Fibroblast of lung (primary cell): ENCODE measurements at places on chromosomes 3 and 15. TPM values are rescaled to one million over a fixed set of nuclear protein-coding genes. Genes with fewer than 3 reads are reported as not detected.

DNA sequence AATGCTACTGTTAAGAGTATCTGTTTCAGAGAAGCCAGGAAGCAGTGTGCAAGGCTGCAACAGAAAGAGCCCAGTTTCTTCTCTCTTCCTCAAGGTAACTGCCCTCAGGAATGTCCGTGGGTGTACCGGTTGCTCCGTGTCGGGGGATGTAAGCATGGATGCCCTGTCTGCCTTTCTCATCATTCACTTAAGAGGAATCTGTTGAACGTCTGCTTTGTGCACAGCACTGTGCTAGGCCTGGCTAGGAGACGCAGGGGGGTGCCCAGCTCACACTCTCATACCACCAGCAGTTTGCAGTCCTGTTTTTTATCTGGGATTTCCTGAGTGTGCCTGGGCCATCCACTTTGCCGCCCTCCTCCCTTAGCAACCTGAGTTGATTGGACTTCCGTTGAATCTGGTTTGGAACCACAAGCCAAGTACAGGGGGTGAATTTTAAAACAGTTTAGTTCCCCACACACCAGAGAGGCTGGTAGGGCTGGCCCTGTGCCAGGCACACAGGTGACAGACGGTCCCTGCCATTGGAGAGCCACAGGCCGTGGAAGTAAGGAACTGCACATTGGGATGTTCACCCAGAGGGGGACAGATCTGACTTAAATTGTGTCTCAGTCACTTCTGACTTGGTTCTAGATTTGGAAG, 11.2 kb downstream of the BOC start:
- peaks cover 2% of the 10 kb centered on the region for H3K4me1 ChIP-seq
- no peak overlapping the region for H3K4me3 ChIP-seq
- no peak overlapping the region for H3K27ac ChIP-seq
- DNase-seq: peak; percentile 41
- H3K36me3 ChIP-seq: no peaks in the 10 kb centered on the region

GRCh38 chr3:193620650-193621049, 27.6 kb downstream of the OPA1 start:
- peaks cover 3% of the 10 kb centered on the region for H3K4me1 ChIP-seq
- no peak overlapping the region for H3K27ac ChIP-seq
- DNase-seq: peak; percentile 67
- no peak overlapping the region for H3K4me3 ChIP-seq
- no peaks in the 10 kb centered on the region for H3K27me3 ChIP-seq
- H3K36me3 ChIP-seq: peaks cover 3% of the 10 kb centered on the region

DNA sequence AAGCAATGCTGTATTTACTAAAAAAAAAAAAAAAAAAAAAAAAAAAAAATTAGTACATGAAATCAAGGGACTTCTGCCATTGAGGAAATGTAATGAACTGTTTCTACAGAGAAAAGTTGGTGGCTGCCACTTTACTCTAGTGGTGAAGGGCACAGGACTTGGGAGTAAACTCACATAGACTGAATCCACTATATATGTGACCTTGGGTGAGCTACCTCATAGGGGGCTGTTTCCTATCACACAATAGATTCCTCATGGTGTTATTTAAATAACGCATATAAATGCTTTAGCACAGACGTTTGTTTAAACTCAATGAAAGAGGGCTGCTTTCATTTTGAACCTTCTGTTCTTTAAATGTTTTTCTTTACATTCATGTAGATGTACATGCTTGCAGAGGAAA, 25.8 kb downstream of the TERC start:
- no peaks in the 10 kb centered on the region for H3K36me3 ChIP-seq
- no peak overlapping the region for H3K27ac ChIP-seq
- H3K4me1 ChIP-seq: no peaks in the 10 kb centered on the region
- H3K4me3 ChIP-seq: no peak overlapping the region
- no peak for DNase-seq
- no peaks in the 10 kb centered on the region for H3K27me3 ChIP-seq

DNA sequence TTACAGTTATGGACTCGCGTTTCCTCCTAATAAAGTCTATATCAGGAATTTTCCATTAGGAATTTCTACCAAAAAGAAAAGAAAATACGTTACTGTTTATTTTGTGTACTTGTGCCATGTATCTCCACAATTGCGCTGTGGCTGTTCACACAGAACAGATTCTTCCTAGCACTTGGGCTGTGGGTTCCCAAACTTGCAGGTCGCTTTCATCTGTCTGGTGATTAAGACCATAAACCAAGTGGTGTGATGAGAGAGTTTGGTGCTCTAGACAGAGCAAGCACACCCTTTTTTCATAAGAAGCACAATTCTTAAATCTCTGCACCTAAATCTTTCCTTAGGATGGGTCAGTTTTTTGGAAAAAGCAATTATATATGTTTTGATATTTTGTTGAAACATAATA, 203.3 kb downstream of the TP63 start:
- no peak for DNase-seq
- no peaks in the 10 kb centered on the region for H3K4me1 ChIP-seq
- no peak overlapping the region for H3K4me3 ChIP-seq
- no peak overlapping the region for H3K27ac ChIP-seq
- H3K36me3 ChIP-seq: no peaks in the 10 kb centered on the region

GRCh38 chr3:127208483-127209100, 15.7 kb downstream of the PRR23E start:
- no peaks in the 10 kb centered on the region for H3K27me3 ChIP-seq
- no peaks in the 10 kb centered on the region for H3K36me3 ChIP-seq
- H3K4me3 ChIP-seq: no peak overlapping the region
- H3K4me1 ChIP-seq: no peaks in the 10 kb centered on the region
- no peak overlapping the region for H3K27ac ChIP-seq

DNA sequence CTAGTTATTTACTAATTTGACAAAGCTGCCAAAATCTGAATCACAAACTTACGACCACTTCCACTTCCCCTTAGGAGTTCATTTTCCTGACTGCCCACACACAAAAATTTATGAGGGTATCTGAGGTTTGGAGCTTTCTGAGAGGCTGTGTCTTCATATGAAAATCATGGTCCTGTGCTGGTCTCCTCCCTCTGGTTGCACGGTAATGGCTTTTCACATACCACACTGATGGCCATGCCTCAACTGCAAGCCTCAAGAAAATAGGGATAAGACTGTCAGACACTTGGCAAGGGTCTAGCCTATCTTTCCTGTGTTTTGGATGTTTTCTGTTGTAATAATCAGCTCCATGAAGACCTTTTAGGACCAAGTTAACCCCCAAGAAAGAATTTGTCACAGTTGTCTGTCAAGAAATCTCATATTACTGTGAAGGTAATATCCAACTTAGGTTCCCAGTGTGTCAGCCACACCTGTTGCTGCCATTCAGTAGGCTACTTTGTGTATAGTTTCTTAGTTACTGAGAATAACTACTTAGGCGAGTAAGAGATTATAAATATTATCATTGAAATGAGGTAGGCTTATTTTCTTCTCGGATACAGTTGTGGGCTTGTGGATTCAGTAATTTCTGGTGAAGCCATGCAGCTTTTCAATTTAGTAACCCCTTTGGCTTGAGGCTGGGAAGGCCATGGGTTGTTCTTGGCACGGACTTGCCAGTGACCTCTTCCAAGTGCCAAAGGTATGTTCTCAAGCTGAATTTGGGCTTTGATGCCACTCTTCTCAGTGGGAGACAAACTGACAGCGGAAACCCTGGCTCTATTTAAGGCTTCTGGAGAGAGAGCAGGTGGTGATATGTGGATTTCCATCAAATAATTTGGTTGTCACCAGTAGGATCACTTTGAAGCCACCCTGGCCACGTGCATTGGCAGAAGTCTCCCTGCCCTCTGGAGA, 101.1 kb downstream of the RYR3 start:
- no peak for DNase-seq
- no peaks in the 10 kb centered on the region for H3K27me3 ChIP-seq
- H3K4me3 ChIP-seq: no peak overlapping the region
- no peak overlapping the region for H3K27ac ChIP-seq

GRCh38 chr3:165522386-165522785, 314.8 kb downstream of the BCHE start:
- H3K36me3 ChIP-seq: no peaks in the 10 kb centered on the region
- no peak overlapping the region for H3K4me3 ChIP-seq
- H3K4me1 ChIP-seq: no peaks in the 10 kb centered on the region
- DNase-seq: no peak
- H3K27ac ChIP-seq: no peak overlapping the region

DNA sequence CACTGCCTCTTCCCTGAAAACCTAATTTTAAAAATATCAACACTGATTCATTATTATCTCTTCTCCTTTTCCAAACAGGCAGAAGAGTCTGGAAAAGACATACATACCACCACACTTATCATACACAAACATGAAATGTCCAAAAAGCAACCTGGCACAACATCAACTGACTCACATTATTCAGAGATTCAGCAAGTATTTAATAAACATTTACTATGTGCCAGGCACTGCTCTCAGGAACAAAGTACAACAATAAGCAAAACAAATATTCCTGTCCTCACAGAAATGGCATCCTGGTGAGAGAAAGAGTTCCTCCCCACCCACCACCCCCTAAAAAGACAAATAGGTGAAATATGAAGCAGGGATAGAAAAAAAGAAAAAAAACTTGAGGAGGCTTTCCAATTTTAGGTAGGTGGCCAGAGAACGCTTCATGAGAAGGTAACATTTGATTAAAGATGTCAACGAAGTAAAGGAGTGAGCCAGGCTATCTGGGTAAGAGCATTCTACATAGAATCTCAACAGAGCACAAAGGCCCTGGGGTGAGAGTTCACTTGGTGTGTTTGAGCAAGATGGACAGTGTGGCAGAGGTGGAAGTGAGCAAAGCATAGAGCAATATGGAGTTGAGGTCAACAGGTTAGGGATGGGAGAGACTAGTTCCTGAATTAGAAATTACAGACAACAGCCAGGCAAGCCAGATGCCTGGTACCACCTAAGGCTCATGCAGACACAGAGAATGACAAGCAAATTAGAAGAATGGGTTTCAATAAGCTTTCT, 141.7 kb downstream of the OSBPL10 start:
- H3K27me3 ChIP-seq: no peaks in the 10 kb centered on the region
- no peak overlapping the region for H3K4me3 ChIP-seq
- DNase-seq: no peak

- H3K27ac ChIP-seq: no peak overlapping the region
- H3K36me3 ChIP-seq: no peaks in the 10 kb centered on the region
- no peaks in the 10 kb centered on the region for H3K4me1 ChIP-seq
- DNase-seq: no peak
Measured at GRCh38 chr15:82882273-82882928, 70.1 kb downstream of the HOMER2 start.

- H3K27ac ChIP-seq: no peak overlapping the region
- H3K36me3 ChIP-seq: no peaks in the 10 kb centered on the region
- H3K27me3 ChIP-seq: peaks cover 11% of the 10 kb centered on the region
Measured at GRCh38 chr15:34738002-34738401, 16.8 kb downstream of the GJD2 start.

DNA sequence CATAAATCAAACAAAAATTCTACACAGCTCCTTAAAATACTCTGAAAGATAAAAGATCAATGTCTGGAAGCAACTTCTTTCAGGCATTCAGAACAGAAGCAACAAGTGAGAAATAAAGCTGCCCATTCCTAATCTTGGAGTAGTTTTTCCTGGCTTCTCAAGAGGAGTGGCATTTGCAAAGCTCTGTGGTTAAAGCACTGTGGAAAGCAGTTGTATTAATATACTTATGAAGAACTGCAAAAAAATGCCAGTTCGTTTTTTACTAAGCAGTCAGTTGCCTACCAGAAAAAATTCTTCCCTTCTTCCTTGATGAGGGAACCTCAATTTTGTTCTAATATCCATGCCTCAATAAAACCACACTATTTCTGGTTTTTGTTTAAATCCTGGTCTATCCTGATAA, 197.8 kb downstream of the TNIK start:
- no peak overlapping the region for H3K4me3 ChIP-seq
- no peak overlapping the region for H3K27ac ChIP-seq
- H3K36me3 ChIP-seq: no peaks in the 10 kb centered on the region
- H3K27me3 ChIP-seq: no peaks in the 10 kb centered on the region
- peak; percentile 82 for DNase-seq
- H3K4me1 ChIP-seq: peaks cover 8% of the 10 kb centered on the region

- H3K36me3 ChIP-seq: no peaks in the 10 kb centered on the region
- H3K27me3 ChIP-seq: no peaks in the 10 kb centered on the region
- no peak overlapping the region for H3K4me3 ChIP-seq
- no peak overlapping the region for H3K27ac ChIP-seq
- no peak for DNase-seq
- H3K4me1 ChIP-seq: no peaks in the 10 kb centered on the region
Measured at GRCh38 chr3:101478980-101479379, 34.0 kb downstream of the SENP7 start.

DNA sequence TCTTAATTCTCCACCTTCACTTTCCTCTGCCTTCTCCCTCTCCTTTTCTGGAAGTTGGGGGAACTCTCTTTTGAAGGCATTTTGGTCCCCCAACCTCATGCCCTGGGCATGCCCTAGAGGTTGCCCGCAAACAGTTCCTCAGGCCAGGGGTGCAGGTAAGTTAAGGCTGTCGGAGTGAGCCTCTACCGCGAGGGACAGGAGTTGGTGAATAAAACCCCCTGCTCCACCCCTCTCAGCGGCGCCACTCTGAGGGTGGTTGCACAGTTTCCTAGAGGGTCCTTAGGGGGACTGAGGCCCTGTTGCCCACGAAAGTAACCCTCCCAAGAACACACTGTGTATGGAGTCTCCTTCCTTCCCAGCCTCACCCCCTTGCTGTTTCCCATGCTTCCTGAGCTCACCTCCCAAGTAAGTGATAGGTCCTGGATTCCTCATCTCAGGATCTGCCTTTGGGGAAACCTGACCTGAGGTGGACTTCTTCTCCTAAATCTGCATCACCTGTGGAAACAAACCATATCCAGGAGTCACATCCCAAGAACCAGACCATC, 23.1 kb upstream of the THSD4 start:
- peaks cover 6% of the 10 kb centered on the region for H3K4me1 ChIP-seq
- no peak overlapping the region for H3K4me3 ChIP-seq
- H3K36me3 ChIP-seq: no peaks in the 10 kb centered on the region

DNA sequence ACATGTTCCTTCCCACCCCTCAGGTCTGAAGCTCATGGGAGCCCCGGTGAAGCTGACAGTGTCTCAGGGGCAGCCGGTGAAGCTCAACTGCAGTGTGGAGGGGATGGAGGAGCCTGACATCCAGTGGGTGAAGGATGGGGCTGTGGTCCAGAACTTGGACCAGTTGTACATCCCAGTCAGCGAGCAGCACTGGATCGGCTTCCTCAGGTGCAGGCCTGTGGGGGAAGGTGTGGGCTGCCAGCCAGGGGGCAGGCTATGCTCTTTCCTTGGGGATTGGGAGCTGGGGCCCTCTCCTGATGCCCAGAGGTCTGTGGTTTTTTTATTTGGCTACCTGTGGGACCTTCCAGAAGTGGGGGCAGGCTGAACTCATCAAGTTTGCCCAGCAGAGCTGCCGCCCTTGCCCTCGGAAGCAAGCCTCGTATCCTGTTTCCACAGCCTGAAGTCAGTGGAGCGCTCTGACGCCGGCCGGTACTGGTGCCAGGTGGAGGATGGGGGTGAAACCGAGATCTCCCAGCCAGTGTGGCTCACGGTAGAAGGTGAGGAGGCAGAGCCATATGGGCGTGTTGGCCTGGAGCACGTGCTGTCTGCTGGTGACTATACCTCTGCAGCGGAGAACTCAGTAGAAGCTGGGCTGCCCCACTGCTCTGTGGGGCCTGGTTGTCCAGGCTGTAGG, 2.2 kb downstream of the TYRO3 start:
- H3K27me3 ChIP-seq: no peaks in the 10 kb centered on the region
- no peak overlapping the region for H3K27ac ChIP-seq
- H3K4me1 ChIP-seq: peaks cover 6% of the 10 kb centered on the region
- H3K4me3 ChIP-seq: no peak overlapping the region
- H3K36me3 ChIP-seq: no peaks in the 10 kb centered on the region

UCN2 gene
- total RNA-seq: 0.26 and 0.66 TPM in 2 replicates

RAB27A gene
- 10.3 and 14.4 TPM in 2 replicates for total RNA-seq

LMCD1 gene
- 40.1 and 60.1 TPM in 2 replicates for total RNA-seq

ROPN1 gene
- total RNA-seq: not detected in 2 replicates

NR1I2 gene
- total RNA-seq: under 0.01 TPM in 1 of 2 replicates, not detected in the other

SPRED1 gene
- 31.6 and 39.0 TPM in 2 replicates for total RNA-seq

BCL2A1 gene
- 5.9 and 8.9 TPM in 2 replicates for total RNA-seq

ATP1B3 gene
- total RNA-seq: 24.7 and 55.8 TPM in 2 replicates

ERICH6 gene
- total RNA-seq: under 0.01 TPM in 1 of 2 replicates, not detected in the other

NDN gene
- total RNA-seq: 41.6 and 47.7 TPM in 2 replicates

IGSF11 gene
- total RNA-seq: under 0.01 and 0.26 TPM in 2 replicates

HOMER2 gene
- 6.9 and 9.9 TPM in 2 replicates for total RNA-seq
